Coronary artery (tissue), 2 donors: ENCODE measurements at places on chromosomes 5 and 9.
A peak's percentile ranks its signal among the peaks of the same experiment; 100 is the strongest.

GRCh38 chr5:137880313-137880712, 8.9 kb upstream of the PKD2L2 start:
- DNase-seq = no peak

DNA sequence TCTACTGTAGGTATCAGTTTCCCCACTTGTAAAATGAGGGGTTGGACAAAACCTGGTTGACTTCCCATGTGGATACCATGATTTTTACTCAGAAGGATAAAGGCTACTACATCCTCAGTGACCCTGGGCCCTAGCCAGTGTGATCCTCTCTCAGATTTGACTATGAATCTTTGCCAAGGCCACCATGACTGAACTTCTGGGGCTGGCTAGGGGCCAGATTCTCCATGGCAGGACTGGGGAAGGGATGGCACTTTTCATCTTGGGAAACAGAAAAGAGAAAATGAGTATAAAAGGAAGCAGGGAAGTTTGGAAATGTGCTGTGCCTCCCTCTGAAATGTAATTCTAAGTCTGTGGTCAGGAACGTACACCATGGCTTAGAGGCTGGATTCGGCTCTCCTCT, 1.4 kb upstream of the FSTL4 start:
- DNase-seq = no peak

GRCh38 chr9:99628285-99628684, 193.4 kb upstream of the NR4A3 start:
- DNase-seq = no peak

- no peak for DNase-seq
These were observed 32.2 kb upstream of the MCTP1 start for GRCh38 chr5:95317085-95317484.

GRCh38 chr5:491119-491855, 33.0 kb downstream of the SLC9A3 start:
- DNase-seq = no peak

DNA sequence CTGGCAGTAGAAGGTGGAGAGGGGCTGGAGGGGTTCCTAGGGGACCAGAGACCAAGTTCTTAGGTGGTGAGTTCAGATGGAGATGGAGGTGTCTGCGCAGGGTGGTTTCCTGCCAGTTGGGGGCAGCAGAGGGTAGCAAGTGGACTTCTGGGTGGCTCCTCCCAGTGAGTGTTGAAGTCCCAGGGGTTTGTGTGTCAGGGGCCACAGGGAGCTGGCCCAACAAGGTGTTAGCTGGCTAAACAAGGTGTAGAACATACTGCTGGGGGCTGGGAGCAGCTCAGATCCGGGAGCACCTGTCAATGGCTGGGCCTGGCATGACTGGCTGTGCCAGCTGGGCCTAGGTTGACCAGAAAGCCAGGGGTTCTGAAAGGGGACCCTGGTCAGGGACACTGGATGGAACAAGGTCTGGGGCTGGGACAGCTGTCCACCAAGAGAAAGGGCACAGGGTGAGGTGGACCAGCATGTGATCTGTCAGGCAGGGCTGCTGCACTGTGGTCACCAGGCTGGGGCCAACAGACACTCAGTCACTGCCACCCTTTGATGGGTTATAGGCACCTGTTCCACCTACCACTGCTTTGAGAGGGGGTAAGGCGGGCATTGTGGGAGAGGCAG, 35.6 kb downstream of the DAB2IP start:
- DNase-seq = no peak

GRCh38 chr5:147902609-147903115, 3.7 kb downstream of the C5orf46 start:
- DNase-seq = no peak

DNA sequence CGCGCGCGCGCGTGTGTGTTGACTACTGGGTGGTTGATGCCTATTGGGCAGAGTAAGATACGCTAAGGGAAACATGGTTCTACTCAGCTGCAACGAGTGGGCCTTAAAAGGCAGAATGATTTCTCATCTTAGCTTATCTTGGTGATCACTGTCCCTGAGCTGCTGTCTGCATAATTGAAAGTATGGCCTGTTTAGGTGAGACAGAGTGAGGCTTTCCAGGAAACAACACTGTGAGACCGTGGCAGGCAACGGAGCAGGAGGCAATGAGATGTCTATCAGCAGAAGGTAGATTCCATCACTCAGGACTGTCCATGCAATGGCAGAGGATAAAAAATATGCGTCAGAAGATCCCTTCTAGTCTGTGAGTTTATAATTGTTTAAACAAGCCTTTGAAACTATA, 277.2 kb downstream of the TRIM32 start:
- DNase-seq = no peak

DNA sequence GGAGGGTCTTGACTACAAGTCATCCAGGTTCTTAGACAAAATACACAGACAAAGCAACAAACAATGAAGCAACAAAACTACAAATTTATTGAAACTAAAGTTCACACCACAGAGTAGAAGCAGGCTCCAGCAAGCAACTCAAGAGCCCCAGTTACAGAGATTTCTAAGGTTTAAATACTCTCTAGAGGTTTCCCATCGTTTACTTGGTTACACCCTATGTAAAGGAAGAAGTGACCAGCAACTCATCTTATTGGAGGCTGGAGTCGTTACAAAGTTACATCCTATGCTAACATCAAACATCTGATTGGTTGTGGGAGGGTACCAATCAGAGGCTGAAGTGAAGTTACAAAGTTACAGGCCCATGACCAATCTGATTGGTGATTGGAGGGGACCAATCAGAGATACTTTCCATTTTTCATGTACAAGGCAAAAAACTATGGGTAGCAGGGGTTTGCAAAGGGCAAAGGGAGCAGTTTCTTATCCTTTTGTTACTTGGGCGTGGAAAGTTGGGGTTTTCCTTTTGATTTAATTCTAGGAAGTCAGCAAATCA, 2292.6 kb upstream of the C9orf72 start:
- DNase-seq = no peak

GRCh38 chr5:21140987-21141386, 1153.0 kb upstream of the CDH18 start:
- no peak for DNase-seq

- peak; percentile 78 for DNase-seq
These were observed 25.0 kb downstream of the SH3PXD2B start for GRCh38 chr5:172429201-172429940.

DNA sequence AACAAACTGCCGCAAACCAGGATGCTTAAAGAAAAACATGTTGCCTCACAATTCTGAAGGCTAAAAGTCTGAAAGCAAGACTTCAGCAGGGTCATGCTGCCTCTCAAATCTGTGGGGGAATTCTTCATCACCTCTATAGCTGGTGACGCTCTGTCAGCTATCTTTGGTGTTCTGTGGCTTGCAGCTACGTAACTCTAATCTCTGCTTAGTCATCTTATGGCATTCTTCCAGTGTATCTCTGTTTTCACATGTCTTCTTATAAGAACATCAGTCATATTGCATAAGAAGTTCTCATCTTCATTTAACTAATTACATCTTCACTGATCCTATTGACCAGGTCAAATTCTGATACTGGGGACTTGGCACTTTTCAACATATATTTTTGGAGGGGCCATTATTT, 243.0 kb downstream of the CDH10 start:
- no peak for DNase-seq

- DNase-seq = no peak
These were observed 37.1 kb downstream of the MAP3K1 start for GRCh38 chr5:56852228-56853000.

- DNase-seq = no peak
These were observed 86.6 kb downstream of the C5orf15 start for GRCh38 chr5:133881576-133882388.

DNA sequence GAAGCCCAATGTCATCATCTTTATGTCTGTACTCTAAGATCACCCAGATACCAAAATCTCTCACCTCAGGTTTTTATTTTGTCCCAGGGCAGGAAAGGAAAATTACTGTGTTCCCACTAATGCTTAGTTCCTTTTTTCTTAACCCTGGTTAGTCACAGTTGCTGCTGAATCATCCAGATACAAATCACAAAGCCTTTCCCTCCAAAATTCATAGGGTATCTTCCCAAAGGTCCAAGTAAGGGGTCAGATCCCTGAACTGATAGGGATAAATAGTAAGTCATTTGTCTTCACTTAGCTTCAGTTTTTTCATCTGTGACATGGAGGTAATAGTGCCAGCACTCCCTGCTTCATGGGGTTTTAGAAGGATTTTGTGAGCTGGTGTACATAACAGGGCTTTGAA, 2.2 kb downstream of the PLCXD3 start:
- no peak for DNase-seq

- DNase-seq = no peak
These were observed 42.3 kb downstream of the MARCHF3 start for GRCh38 chr5:126988021-126988569.

- DNase-seq = no peak
These were observed 2.7 kb upstream of the SLC26A2 start for GRCh38 chr5:149957855-149958254.

GRCh38 chr9:115002371-115003120, 72.2 kb upstream of the TNFSF8 start:
- no peak for DNase-seq

DNA sequence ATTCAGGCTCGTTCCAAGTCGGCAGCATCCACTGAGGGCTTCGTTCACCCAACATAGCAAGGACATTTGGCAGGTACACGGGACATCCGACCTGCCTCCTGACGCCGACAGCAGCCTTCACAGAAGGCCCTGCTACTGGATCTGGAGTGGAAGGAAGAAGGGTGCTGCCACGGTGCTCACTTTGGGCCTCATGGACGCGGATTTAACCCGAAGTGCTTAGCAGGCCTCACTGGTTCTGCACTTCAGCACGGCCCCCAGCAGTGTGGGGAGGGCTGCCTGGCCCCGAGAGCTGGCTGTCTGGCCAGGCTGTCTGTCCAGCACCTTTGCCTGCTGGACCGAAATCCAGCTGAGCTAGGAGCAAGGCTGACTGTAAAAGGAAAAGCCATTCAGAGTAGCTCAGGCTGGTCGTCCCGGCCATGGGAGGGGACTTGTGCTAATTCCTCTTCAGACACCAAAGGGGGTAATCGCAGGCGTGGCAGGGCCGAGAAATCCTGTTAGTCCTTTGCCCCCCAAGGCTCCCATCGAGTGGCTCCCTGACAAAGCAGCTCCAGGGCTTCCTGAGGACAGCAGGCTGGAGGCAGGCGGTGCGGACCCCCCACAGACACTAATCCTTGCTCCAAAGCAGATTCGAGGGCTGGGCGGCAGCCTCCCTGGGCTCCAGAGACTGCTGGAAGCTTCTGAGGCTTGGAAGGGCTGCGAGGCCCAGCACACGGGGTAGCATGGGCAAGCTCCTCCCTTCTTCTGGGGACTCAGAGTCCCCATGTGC, 11.1 kb upstream of the RXRA start:
- DNase-seq = no peak
